ENCODE measurements at places on chromosomes 7 and 10.

- DNase-seq: no peak
Observed at GRCh38 chr10:72244573-72245038, 28.5 kb upstream of the ASCC1 start.

GRCh38 chr10:69473304-69473990 is 22.2 kb downstream of the TSPAN15 start:
- DNase-seq: no peak

DNA sequence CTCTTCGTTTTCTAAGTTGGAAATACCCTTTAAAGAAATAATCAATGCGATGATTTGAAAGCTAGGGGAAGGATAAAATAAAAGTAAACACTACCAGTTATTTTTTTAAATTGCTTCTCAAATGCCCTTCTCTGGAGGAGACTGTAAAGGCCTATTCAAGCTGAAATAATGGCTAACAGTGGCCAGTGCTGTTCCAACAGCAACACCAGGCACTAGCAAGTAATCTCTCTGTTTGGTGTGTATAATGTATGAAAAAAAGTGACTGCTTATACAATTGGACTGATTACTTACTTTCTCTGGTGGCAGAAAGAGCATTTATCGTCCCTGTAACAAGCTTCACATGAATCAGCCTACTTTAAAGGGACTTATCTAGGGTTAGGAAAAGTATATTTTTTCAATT is 102.7 kb downstream of the CSTF2T start:
- DNase-seq: no peak

DNA sequence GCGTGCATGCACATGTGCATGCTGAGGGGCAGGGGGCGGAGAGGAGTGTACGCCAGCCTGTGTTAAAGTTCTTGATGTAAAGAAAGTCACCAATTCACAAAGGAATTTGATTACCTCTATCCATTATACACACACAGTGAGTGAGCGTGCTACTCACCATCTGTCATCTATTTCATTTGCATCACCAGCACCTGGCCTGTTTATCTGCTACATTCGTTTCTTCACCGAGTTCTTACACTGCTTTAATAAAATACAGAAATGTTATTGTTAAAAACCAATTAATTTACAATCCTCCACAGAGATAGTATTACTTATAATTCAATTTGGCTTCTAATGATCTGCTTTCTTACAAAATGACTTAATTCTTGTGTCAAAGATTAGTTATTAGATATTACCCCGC is 32.6 kb downstream of the NEUROD6 start:
- DNase-seq: no peak

DNA sequence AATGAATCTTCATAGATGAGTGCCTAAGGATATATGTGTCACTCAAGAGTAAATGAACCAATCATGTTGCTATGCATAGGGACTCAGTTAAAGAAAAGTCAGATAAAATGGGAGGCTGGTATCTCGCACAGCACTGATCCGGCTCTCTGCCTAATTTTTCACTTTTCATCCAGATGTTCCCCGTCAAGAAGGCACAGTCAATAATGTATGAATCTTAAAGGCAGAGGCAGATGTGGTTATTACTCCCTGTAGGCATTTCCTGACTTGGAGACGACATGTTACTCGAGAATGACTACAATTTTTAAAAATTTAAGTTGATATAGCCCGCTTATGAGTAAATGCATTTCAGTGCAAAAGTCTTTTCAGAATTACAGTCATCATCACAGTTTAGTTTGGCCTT is 113.6 kb downstream of the TBXAS1 start:
- no peak for DNase-seq

GRCh38 chr7:74511345-74511744 is 57.6 kb downstream of the GTF2IRD1 start:
- no peak for DNase-seq

GRCh38 chr7:94571816-94572215 is 62.2 kb downstream of the CASD1 start:
- DNase-seq: no peak
